ENCODE measurements at places on chromosomes 4 and X.

- DNase-seq: no peak
These were observed 2.0 kb downstream of the HSPA4L start for GRCh38 chr4:127783955-127784770.

GRCh38 chrX:67734111-67734753 lies 190.4 kb downstream of the AR start:
- no peak for DNase-seq

DNA sequence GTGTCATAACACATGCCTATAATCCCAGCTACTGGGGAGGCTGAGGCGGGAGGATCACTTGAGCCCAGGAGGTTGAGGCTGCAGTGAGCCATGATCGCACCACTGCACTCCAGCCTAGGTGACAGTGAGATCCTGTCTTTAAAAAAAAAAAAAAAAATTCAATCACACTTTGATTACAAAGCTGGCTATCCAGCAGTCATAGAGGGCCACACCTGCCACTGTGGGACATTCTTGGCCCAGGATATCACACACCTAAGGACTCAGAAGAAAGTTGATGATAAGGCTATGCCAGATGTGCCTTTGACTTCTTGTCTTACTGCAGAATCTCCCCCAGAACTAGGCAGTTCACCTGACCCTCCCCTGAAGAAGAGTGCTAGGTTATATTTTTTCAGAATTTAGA lies 122.5 kb upstream of the GALNT7 start:
- no peak for DNase-seq

GRCh38 chr4:149690726-149691125 lies 124.9 kb downstream of the IQCM start:
- no peak for DNase-seq

DNA sequence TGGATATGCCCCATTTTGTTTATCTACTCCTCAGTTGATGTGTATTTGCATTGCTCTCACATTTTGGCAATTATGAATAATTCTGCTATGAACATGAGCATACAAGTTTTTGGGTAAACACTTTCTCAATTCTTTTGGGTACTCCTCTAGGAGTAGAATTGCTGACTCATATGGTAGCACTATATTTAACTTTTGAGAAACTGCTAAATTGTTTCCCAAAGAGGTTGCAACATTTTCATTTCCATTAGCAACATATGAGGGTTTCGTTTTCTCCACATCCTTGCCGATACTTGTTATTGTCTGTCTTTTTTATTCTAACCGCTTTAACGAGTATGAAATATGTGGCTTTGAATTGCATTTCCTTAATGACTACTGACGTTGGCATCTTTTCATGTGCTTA lies 185.4 kb downstream of the TSPAN5 start:
- DNase-seq: no peak

DNA sequence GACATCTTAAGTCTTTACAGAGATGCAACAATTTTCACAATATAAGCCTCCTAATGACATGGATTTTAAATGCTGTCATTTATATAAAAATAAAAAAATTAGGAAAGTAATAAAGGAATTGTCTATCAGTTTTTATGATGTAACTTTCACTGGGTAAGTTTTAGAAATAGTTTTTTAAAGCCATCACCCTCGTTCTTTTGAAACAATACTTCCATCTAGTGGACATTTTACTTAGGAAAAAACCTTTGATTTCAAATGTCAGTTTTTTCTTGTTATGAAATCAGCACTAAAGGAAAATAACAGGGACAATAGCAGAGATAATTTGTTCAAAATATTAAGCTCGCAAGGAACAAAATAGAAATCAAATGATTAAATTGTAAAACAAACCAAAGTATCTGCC lies 24.3 kb upstream of the NDNF start:
- DNase-seq: no peak

DNA sequence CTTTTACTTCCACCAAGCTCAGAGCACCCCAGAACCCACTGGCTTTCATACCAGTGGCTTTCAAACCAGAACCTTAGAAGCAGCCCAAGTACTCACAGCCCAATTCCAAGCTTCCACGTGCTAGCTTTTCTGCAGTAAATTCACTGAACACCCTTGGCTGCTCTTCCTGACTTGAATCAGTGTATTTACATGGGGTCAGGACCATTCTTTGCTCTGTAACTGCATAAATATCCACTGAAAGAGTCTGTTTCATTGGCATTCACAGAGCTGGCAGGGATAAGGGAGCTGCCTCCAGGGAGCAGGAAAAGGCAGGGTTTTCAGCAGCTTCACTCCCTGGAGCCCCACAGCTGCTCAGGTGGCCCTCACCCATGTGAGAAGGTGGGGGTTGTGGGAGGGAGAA lies 43.8 kb downstream of the RAI2 start:
- DNase-seq: no peak

DNA sequence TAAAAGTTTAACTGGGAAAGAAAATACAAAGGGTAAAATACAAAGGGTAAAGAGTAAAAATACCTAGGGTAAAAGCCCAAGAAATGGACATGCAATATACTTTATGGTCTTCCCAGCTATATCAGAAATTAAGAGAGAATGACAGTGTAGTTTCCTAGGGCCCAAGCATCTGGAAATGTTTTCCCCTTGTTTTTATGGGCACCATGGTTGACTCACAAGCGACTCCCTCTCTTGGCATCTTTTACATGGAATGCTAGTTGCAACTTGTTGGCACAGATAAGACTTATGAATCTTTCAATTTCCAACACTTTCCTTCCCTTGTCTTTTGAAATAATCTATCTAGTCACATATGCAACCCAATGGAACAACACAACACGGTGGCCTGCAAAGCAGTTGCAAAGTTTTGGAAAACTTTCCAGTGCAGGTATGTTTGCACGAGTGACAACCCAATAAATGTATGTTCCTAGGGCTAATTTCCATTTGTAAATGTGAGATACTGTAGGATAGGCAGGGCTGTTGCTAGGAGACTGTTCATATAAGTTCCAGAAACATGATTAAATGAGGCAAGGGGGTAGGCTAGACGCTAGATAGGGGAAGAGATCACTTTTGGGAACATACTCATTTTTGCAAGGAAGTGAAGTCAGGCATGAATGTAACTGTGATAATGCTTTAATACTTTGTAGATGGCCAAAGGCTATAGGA lies 36.4 kb upstream of the CWH43 start:
- no peak for DNase-seq

DNA sequence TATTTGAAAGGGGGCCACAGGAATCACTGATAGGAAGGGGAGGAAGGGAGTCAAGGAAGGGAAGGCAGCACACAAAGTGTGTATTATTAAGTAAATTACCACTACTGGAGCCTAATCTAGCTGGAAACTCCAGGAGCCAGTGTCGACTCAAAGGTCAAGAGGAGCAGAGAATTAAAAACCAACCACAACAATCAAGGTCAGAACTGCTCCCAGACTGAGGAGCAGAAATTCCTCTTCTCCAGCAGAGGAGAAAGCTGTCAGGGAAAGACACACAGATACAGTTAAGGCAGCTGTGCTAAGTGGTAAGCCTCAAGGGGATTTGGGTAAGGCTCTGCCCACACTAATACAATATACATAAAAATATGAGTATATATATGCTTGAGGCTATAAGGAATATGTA lies 87.5 kb upstream of the PTPN13 start:
- DNase-seq: no peak

- no peak for DNase-seq
These were observed 28.7 kb upstream of the AFAP1 start for GRCh38 chr4:7968262-7968896.

DNA sequence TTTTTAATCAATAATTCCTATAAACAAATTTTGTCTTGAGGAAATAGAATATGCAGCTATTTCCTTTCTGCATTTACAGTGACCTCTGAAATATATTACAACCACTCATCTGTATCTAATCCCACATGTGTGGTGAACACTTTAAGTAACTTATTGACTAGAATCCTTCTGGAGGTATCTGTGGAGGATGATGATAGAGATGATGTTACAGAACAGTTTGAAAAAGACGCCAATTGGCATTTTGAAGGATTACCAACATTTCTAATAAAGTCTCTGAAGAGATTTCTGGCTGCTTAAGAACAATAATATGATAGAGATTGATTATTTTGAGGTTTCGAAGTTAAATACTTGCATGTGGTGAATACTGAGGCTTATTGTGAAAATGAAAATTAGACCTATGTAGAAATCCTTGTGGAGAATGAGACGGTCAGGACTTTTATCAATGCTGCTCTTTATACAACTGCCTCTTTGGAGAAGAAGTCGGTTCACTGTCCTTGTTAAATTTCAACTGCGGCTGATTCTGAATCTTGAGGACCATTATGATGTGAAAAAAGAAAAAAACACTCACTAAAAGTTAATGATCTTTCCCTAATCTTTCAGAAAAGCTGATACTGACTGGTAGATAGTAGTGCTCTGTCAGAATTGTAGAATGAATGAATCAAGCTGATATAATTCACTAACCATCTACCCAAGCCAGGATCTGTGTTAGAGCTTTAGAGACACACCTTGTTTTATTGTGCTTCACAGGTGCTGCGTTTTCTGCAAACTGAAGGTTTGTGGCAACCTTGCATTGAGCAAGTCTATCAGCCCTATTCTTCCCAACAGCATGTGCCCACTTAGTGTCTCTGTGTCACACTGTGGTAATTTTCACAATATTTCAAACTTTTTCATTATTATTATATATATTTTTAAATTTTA lies 204.7 kb downstream of the SPRY1 start:
- no peak for DNase-seq

- no peak for DNase-seq
These were observed 606.5 kb downstream of the MAGEB5 start for GRCh38 chrX:26822448-26822847.

GRCh38 chr4:122711919-122712318 lies 20.6 kb upstream of the BBS12 start:
- no peak for DNase-seq

DNA sequence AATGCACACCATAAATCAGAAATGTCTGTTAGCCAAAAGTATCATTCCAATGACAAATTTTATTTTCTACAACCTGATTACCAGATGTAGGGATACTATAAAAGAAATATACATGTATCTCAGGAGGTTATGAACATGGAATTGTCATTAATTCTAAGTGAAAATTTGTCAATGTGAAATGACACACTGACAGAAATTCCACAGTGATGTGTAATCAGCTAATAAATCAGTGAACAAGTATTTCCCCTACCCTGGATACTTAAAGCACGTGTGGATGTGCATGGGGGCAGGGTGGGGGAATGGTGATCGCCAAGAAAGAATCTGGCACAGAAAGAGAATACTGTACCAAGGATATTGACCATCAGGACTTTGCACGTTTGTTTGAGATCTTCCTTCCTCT lies 123.6 kb downstream of the SH3RF1 start:
- no peak for DNase-seq

GRCh38 chr4:32858361-32858760 lies 2138.2 kb downstream of the PCDH7 start:
- no peak for DNase-seq

DNA sequence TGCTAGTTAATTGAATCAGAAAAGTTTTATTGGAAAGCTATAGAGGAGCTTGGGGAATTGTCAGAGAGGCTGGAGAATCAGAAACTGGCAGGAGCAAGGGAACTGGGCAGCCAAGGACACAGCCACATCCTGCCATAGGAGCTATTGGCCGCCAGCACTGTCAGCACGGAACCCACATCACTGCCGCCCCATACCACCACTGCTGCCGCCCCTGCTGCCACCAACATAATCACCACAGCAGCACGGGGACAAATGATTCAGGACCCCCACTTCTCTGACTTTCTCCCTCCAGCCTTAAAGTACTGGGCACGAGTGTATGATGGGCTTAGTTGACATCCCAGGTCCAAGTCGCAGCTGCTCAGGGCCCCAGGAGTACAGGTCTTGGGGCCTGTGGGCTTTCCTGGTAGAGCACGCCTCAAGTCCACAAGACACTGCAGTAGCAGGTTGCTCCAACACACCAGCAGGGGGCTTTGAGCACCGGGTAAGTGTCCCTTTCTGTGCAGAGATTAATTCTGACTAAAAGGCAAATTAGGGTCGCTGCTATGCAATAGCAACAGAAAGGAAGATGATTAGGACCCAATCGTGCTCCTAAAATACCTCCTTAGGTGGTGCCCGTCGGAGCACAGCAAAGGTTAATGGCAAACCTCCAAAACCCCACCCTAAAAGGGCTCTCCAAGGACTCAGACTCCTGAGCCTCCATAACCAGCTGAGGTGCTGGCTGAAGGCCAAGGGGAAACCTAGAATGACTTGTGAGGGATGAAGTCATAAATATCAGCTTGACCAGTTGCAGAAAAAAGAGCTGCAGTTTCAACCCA lies 6.9 kb downstream of the PJA1 start:
- peak; percentile 45 for DNase-seq

- DNase-seq: no peak
These were observed 160.7 kb upstream of the CPXCR1 start for GRCh38 chrX:88586317-88586716.

GRCh38 chr4:8403976-8404375 lies 36.5 kb downstream of the ACOX3 start:
- DNase-seq: no peak

DNA sequence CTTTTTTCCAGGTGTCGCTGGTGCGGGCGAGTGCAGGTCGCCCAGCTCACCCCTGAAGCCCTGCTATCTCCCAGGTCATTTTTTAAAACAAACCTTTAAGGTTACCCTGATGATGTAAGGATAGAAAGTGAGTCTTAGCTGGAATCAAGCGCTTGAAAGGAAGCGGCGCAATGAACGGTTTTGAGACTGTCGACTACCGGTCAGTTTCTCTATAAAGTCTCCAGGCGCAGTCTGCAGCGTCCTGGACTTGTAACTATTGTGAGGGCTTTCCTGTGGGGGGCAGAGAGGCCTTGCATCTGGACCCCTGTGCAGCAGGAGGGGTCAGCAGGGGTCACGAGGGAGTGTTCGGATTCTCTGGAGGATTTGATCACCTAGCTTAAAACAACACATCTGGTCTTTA lies 1.6 kb downstream of the KIT start:
- DNase-seq: no peak

DNA sequence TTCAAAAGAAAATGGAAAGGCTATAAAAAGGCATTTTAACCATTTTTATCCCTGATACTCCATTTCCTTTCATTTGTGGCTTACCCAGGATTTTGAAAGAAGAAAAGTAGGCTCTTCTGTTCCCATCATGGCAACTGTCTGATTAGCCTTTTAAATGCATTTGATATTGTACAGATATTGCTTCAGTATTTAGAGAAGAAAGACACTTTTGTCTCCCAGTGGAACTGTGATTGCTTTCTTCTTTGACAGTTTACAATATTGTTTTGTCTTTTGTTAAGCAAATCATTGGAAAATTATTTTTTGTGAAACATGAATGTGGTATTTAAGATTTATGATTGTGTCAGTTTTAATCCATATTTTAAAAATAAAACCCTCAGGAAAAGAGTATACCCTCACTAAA lies 297.4 kb upstream of the TACR3 start:
- DNase-seq: no peak

- no peak for DNase-seq
These were observed 175.9 kb upstream of the LCORL start for GRCh38 chr4:18197467-18197866.

- no peak for DNase-seq
These were observed 935.6 kb downstream of the PDHA2 start for GRCh38 chr4:96775501-96775900.

GRCh38 chrX:45229348-45229747 lies 28.7 kb upstream of the DIPK2B start:
- no peak for DNase-seq

GRCh38 chr4:85777908-85778631 lies 303.1 kb downstream of the ARHGAP24 start:
- DNase-seq: no peak

- DNase-seq: peak; percentile 57
These were observed at the start of gene TBC1D1 for GRCh38 chr4:37890801-37891259. TSS of gene TBC1D1 (plus strand) at chr4:37891084. CDS start at chr4:37902096, 11,012 bp downstream.

All from upper lobe of left lung (tissue), 6 donors.